HTR-8/SVneo (cell line): ENCODE measurements at places on chromosomes 4 and X.

GRCh38 chr4:48589098-48589445 lies 99.0 kb downstream of the ZAR1 start:
- no peak for DNase-seq

GRCh38 chrX:17597836-17598439 lies 139.4 kb upstream of the SCML1 start:
- no peak for DNase-seq

DNA sequence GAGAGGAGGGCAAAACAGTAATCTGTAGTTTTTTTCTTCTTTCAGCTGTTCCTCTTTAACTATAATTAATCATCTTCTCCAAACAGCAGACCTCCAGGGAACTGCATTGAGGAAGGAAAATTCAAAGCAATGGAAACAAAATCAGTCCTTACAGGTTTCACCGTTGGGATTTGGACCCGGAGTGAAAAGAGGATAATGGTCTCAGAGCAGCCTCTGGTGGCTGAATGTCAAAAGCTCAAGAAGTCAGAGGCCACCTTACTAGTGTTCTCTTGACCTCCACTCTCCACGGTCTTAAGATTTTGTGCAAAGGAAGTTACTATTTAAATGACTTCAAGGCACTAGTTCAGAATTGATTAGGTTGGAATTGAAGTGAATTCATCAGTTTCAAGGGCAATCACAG lies 16.0 kb upstream of the MID1 start:
- peak; percentile 34 for DNase-seq

- no peak for DNase-seq
Measured at GRCh38 chr4:90503677-90504076, 376.5 kb downstream of the CCSER1 start.

DNA sequence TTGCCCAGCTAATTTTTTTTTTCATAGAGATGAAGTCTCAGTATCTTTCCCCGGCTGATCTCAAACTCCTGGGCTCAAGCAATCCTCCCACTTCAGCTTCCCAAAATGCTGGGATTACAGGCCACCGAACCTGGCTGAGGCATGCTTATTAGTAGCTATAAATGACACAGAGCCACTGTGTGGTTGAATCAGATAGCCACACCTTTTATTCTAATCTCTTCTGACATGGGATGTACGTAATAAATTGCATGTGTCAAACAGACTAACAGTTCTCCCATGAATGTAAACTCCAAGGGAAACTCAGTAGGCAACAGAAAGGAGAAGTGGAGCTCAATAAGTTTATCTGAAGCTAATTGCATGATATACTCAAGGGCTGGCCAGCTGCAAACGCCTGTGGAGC lies 139.8 kb upstream of the VCX3A start:
- DNase-seq: no peak

GRCh38 chr4:89894649-89895550 lies at the start of gene MMRN1:
TSS of gene MMRN1 (plus strand) at chr4:89894854. CDS start at chr4:89894972, 118 bp downstream.
- DNase-seq: no peak

GRCh38 chrX:39480963-39481362 lies 616.8 kb downstream of the BCOR start:
- no peak for DNase-seq

- no peak for DNase-seq
Measured at GRCh38 chr4:82797405-82798111, 1.0 kb downstream of the SCD5 start.

DNA sequence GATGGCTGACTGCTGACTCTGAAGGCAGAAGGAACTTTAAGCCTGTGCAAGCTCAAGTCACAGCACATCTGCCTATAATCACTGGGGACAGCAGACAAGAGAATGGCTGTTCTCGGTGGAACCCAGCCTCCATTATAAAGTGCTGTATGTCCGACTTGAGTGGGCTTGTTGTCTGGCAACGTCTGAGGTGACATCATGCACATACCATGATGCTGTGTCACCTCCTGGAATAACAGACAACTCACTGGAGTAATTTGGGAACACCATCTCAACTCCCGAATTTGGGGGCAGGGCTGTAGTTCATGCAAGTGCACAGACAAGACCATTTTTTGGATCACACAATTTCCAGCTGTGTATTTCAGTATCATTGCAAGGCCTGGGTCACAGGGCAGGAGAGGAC lies 59.8 kb upstream of the GPM6B start:
- no peak for DNase-seq

- no peak for DNase-seq
Measured at GRCh38 chrX:106178826-106179225, 10.7 kb downstream of the PWWP3B start.

GRCh38 chrX:111129921-111130320 lies 33.9 kb downstream of the PAK3 start:
- no peak for DNase-seq

GRCh38 chr4:143251348-143251747 lies 66.6 kb downstream of the USP38 start:
- no peak for DNase-seq

DNA sequence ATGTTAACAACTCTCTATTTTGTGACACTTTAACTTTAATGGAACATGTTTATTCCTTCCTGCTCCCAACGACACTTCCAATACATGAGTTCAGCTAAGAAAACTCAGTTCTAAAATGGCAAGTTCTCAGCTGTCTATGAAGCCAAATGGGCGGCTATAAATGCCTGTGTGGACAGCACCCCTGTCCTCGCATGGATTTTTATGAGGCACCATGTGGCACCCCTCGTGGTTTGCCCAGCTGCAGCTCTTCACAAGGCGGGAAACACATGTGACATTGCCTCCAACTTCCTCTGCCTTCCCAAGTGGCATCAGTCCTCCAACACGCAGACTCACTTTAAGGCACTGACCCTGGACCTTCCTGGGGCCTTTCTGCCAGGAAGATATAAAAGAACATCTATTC lies 48.0 kb downstream of the SH3RF1 start:
- DNase-seq: no peak

DNA sequence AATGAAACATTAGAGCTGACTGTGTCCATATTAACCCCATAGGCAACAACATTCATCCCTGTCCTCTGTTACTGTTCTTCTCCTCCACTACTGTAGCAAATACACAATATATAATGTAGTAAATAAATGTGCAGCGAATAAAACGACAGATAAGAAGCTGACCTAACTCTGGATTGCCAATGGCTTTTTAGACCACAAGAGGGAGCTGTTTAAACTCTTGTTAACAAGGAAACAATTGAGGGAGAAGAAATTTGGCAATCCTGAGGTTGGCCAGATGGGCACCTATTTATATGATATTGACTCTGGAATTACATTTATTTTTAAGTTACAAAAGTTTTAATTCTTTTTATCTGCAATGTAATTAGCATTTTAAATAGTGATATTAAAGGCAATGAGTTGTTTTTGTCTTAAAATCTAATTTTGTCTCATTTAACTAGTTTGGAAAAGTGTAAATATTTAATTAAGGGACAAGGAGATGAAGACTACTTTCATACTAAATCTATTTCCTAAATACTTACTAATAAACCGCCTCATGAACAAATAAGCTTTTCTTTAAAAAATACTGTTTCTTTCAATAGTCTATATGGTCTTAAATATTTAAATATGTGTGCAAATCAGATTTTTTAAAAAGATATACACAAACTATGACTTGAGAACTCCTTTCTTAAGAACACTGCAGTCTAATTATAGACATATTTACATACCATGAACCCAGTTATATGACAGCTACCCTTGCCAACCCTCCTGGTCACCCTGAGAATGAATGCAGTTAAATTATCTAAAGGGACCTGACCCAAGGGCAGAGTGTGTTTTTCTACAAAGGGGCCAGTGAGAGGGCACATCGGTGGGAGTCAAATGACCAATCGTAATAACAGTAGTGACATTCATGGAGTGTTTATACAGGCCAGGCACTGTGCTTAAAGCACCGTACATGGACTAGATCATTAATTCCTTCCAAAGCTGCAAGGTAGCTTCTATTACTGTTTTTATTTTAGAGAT lies 52.9 kb upstream of the HPF1 start:
- peak; percentile 73 for DNase-seq

DNA sequence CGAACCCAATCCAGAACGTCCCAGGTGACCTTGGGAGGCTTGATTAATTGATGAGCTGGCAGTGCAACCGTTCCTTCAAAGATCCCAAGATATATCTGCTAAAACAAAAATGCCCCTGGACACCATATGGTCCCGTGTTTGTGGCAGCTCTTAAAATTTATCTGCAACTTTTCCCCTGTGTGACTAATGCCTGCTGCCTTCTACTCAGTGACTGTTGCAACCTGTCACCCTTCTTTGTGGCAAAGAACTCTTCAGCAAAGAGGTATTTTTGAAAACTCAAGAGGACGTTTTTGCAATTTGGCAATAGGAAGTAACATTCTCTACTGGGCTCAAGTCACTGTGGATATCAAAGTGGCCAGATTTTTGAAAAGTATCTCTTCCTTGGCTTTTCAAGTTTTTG lies 75.8 kb upstream of the SOD3 start:
- no peak for DNase-seq

DNA sequence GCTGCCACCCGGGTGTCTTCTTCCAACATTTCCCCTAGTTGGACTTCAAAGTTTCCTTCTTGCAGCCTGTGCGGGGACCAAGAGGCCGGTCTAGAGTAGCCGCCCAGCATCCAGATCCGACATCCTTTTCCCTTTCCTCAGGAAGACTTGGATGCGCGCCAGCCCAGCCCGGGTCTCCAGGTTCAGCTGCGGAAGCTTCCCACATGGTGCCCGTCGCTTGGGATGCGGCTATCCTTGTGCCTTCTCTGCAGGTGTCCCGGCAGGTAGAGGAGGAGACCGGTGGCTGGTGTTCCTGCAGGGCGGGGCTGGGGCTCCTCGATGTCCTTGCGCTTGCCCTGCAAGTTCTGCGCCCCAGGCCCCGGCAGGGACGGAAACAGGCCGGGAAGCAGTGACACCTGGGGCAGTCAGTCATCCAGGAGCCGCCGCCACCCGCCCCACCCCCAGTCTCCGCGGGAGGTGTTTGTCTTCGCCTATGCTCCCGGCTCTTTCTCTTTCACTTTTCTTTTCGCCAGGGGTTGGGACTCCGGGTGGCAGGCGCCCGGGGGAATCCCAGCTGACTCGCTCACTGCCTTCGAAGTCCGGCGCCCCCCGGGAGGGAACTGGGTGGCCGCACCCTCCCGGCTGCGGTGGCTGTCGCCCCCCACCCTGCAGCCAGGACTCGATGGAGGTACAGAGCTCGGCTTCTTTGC lies at the start of gene IL15:
IL15 (plus strand) TSS at position 502 of the 689 bp plus-strand sequence. CDS start 82,882 bp downstream, outside the sequence.
- peak; percentile 71 for DNase-seq

DNA sequence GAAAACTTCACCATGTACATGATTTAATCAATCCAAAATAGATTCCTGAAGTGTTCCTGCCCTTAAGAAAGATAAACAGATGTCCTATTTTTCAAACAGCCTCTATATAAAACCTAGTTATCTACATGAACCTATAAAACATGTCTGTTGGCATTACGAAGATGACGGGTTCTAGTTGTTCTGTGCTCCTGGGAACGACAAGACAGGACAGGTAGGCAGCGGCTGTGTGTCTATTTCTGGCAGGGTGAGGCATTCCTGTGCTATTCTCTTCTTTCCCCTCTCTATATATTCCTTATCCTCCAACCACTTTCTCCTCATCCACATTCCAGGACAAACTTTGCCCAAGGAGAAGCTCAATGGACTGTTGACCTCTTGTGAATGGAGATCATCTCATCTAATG lies 6.1 kb downstream of the FAT1 start:
- DNase-seq: no peak

GRCh38 chrX:33086886-33087285 lies 124.5 kb downstream of the DMD start:
- DNase-seq: no peak

DNA sequence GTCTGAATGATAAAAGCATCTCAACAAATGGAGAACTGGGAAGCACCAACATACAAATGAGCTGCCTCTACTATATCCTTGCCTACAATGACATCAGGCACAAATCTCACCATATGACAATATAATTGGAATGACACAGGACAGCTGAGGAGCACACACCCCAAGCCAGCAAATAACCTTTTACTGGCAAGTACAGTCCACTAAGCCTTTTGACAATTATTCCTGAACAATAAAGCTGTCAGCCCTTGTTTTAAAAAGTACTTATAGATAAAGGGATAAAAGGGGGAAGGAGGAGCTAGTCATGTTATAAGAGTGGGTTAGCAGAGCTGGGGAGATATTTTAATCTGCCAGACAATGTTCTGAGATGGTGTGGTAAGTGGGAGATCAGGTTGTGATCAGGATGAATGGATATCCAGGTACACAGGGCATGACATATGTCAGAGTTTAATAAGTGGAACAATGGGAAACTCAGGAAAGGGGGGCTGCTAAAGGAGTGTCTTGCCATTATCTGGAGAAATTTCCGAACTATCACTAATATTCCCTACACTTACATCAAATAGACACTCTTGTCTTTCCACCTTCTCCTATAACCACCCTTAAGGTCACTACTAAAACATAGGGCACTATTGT lies 127.6 kb downstream of the GPC3 start:
- DNase-seq: no peak

DNA sequence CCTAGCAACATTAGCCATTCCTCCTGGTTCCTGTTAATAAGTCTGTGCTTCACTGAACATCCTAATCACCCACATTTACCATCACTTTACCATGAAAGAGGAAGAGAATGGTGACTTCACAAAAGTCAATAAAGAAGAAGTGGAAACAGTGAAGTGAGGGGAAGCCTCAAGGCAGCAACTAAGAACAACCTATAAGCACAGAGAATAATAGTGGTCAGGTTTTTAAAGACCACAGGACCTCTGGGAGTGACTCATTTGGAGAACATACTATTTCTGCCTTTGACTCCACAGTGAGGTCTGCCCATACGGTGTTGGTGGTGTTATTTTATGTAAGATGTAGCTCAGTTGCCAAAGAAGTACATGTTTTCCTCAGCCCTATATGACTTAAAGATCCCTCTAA lies 86.0 kb upstream of the TET2 start:
- DNase-seq: no peak

DNA sequence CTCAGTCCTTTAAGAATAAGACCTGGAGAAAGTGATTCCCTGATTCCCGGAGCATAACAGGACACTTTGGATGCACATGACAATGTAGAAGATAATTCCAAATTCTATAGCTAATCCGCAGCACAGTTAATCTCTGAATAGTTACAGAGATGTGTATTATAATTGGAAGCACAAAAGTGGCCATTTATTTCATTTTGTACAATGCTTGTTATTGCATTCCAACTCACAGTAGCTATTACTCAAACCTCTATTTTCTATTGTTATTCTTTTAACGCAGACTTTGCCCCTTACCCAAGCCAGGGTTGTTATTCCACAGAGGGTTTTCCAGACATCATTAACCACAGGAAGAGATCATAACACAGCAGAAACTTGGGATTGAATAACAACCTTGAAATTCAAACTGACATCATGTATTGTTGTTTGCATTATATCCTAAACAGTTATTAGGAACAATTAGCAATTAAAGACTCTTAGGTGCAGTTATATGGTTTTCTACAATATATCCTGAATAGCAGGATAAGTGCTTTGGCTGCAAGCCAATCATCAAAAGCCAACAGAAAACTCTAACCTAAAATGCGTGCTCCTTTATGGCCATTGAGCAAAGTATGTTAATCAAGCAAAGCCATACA lies 984.0 kb upstream of the TENM3 start:
- no peak for DNase-seq

DNA sequence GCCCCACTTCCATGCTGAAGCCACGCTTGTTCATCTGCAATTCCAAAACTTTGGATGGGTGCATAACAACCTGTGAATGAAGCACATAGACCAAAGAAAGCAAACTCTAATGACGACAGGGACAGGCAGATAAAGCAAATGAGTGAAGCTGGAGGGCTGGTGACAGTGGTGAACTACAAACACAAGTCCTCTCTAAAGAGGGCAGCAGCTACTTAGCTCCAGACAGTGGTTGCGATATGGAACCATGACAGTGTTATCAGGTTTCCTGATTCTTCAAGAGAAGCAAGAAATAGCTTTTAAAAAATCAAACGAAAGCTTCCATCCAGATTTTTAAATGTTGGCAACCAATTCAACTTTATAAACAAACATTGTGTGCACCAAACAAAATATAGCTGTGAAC lies 23.8 kb downstream of the NOX1 start:
- no peak for DNase-seq
